ENCODE measurements at places on chromosomes 3 and 15.

GRCh38 chr3:113222451-113223086, 11.2 kb downstream of the BOC start:
- DNase-seq = no peak

DNA sequence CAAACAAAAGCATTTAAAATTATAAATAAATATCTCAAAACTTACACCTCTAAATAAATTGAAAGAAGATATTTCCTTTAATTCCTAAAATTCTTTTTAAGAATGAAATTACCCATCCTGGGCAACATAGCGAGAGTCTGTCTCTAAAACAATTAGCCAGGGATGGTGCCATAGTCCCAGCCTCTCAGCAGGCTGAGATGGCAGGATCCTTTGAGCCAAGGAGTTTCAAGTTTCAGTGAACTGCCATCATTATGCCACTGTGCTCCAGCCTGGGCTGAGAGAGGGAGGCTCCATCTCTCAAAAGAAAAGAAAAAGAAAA, 25.4 kb downstream of the AADAC start:
- DNase-seq = no peak

DNA sequence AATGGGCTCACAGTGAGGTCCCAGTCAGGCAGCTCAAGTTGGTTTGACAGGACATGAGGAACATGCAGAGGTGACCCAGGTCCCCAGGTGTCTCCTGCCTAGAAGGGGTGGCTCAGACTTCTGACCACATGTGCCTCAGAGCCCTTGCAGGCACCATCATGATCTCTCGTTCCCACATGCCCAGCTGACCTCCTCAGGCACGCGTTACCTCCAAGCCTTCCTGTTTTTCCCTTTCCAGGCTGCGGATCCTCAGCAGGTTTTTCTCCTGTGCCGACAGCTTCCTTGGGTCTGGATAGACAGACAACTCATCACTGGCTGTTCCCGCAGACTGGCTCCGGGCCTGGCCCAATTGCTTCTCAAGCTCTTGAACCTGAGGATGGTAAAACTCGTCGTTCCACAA, 30.4 kb downstream of the CCDC13 start:
- DNase-seq = no peak

DNA sequence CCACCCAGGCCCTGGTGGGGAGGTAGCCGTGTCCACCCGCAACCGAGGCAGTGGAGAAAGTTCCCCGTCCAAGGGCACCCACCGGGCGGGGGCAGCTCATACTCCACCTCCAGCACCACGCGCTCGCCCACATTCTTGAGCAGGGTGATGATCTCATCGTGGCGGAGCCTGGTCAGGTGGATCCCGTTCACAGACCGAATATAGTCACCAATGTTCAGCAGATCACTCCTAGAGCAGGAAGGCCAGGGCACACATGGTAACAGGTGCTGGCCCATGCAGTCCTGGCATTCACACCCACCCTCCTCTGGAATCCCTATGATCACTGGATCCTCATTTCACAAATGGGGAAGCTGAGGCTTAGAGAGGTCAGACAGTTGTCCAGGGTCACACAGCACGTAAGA, 15.8 kb downstream of the GRIP2 start:
- DNase-seq = no peak

DNA sequence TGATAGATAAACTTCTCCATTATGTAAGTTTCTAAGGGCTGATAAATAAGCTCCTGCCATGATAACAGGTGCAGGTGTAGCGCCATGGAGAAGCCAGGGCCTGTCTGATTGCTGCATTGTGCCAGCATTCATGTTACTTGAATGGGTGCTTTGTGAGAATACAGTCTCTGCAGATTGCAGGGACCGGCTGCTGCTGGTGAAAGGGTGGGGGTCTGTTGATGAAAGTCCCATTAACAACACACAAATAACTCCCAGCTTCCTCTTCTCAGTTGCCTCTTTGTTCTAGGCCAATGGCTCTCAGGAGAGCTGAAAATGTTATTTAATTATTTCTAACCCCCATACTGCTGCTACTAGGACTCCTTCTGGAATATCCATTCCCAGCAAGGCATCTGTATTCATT, 77.2 kb downstream of the RTP4 start:
- no peak for DNase-seq
